ENCODE measurements at places on chromosomes 2 and 18.

DNA sequence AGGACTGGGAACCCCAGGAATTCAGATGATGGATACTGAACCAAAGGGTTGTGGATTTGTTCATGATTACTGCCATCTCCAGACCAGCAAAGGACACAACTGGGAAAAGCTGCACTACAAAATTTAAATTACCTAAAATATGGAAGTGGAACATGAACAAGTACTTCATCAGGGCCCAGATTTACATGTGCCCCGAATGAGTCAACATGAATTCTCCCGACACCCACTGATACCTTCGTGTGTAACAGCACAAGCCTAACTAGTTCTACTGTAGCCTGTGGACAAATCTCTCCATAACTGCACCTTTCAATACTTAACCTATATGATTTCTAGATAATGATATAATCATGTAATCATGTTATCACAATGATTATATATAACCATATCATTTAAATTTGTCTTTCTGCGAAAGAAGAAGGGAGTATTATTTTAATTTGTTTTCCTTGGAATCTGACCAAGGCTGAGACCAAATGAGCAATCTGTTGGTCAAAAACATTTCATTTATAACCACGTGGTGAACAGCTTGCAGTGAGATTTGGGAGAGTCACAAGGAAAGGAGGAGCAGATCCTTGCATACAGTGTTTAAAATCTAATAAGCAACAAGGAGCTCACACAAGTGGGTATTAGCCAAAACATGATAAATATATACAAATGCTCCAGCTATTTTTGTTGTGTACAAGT is 70.5 kb downstream of the CACNB4 start:
- DNase-seq, result no peak

- no peak for DNase-seq
Measured at GRCh38 chr2:151623631-151624030, 110.6 kb downstream of the NEB start.

- DNase-seq, result no peak
Measured at GRCh38 chr2:65765376-65765775, 333.0 kb upstream of the SPRED2 start.

- DNase-seq, result no peak
Measured at GRCh38 chr2:133262893-133263292, 305.4 kb downstream of the NCKAP5 start.

DNA sequence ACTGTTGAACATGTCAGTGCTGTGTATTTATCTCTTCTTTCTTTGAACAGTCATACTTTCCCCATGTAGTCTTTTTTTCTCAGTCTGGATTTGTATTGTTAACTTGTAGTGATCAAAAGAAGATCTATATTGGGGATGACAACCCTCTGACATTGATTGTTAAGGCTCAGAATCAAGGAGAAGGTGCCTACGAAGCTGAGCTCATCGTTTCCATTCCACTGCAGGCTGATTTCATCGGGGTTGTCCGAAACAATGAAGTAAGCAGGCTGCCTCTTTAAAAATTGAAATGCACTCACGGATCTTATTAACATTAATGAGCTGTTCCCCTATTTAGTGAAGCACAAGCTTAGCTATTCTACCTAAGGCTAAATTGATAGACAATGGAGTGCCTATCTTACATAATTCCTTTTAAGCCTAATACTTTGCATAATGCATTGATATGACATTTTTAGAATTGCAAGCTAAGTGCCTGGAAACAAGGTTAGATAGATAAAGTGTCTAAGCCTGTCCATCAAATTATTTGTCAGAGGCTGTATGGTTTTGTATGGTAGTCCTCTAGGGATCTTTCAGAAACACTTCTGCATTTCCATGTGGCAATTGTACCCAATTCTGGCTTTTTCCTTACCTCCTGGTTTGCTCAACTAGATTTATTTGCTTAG is 29.3 kb upstream of the FAM171B start:
- DNase-seq, result no peak

DNA sequence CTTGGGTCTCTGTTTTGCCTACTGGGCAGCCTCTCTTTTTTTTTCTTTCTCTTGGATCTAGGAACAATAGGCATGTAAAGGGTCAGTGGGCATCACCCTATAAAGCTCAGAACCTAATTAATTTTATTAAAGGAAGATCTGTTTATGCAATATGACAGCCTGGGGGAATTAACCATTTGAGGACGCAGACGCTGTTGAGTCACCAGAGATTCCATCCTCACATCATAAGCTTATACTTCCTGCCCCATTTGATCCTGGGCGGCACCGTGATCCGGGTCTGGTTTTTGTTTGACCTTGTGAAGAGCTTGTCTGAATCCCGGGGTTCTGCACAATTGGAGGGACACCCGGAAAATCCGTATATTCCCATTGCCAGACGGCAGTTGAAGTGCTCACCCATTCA is 16.8 kb upstream of the BCL11A start:
- DNase-seq, result no peak

DNA sequence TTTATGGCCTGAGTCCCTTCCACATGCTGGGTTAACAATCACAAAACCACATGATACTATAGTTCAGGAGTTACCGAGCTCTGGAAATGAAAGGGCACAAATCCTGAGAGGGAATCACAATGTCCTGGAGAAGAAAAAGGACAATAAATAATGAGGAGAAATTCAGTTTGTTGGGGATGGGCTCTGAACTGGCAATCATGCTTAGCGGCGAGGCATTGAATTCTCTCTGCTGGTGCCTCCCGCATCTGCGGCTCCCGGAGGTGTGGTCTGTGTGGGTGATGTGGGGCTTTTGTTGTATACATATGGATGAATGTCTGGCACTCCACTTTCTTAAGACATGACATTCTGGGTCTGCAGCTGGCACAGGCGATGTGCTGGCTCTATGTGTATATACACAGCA is 46.1 kb downstream of the NRP2 start:
- no peak for DNase-seq

GRCh38 chr2:45882707-45883602 is 231.5 kb downstream of the PRKCE start:
- DNase-seq, result no peak

GRCh38 chr2:8453904-8454302 is 228.0 kb upstream of the ID2 start:
- no peak for DNase-seq

DNA sequence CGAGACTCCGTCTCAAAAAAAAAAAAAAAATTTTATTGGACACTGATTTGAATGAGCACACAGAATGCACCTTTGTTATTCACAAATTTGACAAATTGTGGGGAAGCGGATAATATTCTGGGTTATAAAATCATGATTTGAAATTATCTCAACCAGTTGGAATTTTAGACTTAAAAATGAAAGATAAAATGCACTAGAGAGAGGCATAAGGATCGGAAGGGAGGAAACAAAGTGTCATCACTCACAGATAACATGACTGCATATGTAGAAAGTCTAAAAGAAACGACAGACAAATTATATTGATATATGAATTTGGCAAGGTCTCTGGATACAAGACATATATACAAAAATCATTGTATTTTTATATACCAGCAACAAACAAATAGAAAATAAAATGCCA is 70.6 kb downstream of the CD28 start:
- DNase-seq, result no peak

DNA sequence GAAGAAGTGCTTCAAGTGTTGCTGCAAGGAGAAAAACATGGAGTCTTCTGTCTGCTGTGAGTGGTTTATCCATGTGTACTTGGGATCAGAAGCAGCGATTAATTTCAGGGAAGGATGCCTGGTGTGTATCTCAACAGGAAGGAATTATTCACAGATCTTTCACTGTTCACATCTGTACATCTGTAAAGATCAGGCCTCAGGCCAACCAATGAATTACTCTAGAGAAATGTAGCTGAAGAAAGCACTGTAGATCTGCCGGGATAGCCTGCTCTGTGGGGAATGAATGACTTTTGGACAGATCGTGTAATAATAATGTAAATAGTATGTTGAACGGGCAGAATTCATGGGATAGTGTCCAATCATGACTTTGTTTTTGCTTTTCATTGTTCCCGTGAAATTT is 54.0 kb upstream of the SPP2 start:
- DNase-seq, result no peak

DNA sequence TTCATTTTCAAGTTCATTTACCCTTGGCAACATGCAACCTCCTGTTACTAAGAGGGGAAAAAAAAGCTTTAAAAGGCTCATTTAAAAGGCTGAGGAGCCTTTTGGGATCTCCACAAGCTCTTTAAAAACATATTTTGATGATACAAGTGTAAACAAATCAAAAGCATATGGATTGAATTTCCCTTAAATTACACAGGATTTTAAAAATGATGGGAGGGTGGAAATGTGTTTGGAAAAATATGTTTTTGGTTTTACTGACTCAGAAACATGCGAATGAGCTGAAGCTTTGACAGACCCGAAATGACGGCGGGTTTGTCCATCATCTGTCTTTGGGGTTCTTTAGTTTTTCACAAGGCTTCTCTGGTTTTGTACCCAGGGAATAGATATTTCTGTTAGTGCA is 180.6 kb upstream of the CCDC68 start:
- DNase-seq, result no peak

- DNase-seq, result no peak
Measured at GRCh38 chr18:6333981-6334380, 80.7 kb downstream of the L3MBTL4 start.

- no peak for DNase-seq
Measured at GRCh38 chr2:159176555-159176954, 109.9 kb downstream of the WDSUB1 start.

- DNase-seq, result no peak
Measured at GRCh38 chr18:25553631-25554263, 201.8 kb upstream of the ZNF521 start.

DNA sequence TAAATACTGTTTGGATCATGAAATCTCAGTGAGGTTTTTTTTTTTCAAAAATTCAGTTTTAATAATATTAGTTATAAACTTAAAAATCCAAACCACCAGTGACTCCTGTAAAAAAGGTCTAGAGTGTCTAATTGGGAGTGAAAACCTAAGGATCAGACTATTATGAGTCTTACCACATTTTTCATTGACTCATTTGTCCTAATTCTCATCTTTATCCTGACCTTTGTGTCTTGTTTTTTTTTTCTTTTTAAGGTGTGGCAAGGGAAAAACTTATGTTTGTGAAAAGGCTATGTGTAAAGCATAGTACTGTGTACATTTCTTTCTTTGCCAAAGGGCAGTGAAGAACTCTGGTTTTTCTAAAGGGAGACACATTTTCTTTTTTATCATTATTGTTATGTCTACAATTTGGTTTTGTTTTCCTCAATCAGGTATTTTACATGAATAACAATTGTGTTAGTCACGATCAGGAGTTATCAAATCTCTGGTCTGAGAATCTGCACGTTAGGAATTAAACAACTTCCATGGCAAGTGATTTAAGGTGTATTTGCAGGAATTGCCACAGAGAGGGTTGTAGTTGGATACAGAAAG is 52.6 kb downstream of the RHBDD1 start:
- DNase-seq, result no peak

- no peak for DNase-seq
Measured at GRCh38 chr2:71665168-71666093, 212.1 kb downstream of the DYSF start.

- no peak for DNase-seq
Measured at GRCh38 chr2:144520756-144521487, 1.0 kb upstream of the ZEB2 start.

- peak; percentile 42 for DNase-seq
Measured at GRCh38 chr2:172701250-172701649, 34.4 kb upstream of the RAPGEF4 start.

DNA sequence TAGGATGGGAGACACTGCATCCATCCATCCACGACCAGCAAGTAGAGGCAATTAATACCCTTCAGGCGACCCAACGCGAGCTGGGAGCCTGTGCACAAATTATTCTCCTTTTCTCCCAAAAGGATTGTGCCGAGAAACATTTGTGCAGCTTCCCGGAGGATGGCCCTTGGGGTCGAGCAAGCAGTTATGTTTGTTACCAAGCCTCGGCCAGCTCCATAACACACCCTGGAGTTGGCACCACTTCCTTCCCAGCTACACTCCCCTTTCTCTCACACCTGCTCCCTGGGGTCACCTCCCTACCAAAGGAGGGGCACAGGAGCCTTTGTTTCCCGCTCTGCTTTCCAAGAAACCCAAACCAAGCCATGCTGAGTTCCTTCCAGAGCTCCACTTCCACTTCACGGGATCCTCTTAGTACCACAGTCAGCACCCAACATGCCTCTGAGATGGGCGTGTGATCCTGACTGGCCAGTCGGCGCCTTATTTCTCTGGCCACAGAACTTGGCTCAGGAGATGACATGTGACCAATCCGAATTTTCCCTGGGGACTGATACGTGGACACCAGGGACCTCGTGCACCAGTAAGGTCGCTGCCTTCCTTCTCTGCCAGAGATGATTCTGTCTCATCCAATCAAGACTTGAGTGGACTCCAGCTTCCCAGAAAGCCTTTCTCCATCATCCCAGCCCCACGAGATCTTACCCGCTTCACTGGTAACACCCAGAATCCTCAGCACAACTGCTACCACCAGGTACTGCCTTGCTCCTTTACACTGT is 28.5 kb downstream of the GPR55 start:
- DNase-seq, result no peak

DNA sequence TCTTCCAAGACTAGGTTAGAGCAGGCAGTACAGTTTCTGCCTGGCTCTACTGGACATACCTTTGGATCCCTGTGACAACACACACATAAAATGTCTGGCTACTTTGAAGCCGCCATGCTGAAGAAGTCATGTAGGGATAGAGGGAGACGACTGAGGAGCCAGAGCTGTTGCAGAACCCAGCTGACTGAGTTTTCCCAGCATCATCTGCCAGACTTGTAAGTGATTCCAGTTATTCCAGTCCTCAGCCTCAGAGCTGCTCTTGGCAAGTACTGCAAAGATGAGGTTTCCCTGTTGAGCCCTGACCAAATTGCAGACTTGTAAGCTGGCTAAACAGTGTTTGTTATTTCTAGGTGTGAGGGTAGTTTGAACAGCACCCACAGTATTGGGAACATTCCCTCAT is 31.5 kb upstream of the TSPYL6 start:
- no peak for DNase-seq

- DNase-seq, result no peak
Measured at GRCh38 chr2:159032146-159032545, 63.7 kb downstream of the TANC1 start.

DNA sequence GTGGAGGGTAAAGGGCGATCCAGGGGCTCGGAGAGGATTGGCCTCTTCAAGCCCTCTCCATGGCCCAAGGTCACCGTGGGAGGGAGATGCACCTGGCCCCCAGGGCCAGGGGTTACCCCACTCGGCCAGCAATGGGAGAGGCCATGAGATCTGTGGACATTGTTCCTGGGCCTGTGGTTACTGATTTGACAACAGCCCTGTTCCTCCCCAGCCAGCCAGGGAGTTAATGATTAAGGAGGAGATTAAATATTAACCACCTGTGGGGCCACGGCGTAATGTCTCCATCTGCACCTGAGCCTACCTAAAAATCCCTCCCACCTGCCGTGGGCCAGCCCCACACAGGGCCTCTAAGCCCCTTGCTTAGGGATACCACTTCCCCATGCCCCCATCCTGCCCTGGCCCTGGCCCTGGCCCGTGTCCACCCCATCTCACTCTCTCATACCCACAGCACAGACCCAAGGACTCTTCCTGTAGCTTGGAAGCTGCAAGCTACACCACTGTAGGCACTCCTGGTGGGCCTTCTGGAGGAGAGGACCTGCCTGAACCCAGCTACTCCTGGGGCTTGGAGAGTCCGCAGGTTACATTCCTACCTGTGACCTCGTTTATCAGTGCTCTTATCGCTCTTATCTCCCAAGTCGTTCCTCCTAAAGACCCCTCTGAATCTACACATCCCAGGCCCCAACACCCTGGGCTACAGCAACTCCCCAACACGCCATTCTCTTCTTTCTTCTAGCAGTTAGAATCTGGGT is 32.1 kb downstream of the ZFP36L2 start:
- DNase-seq, result no peak

All from BJ (cell line).